Brain (organoid and tissue), 16 donors: ENCODE measurements at places on chromosomes 3 and 15. TPM values are rescaled to one million over a fixed set of nuclear protein-coding genes. Genes with fewer than 3 reads are reported as not detected.

Gene ZNF662
- 1.4 TPM for polyA plus RNA-seq

Gene APBA2
- 86.7 TPM for polyA plus RNA-seq

Gene LIPH
- polyA plus RNA-seq = not detected

Gene ALPK3
- 18.0 TPM for polyA plus RNA-seq

Gene P2RY14
- polyA plus RNA-seq = 1.4 TPM

Gene POTEB3
- polyA plus RNA-seq = not detected
